ENCODE measurements at places on chromosomes 7 and 10.

DNA sequence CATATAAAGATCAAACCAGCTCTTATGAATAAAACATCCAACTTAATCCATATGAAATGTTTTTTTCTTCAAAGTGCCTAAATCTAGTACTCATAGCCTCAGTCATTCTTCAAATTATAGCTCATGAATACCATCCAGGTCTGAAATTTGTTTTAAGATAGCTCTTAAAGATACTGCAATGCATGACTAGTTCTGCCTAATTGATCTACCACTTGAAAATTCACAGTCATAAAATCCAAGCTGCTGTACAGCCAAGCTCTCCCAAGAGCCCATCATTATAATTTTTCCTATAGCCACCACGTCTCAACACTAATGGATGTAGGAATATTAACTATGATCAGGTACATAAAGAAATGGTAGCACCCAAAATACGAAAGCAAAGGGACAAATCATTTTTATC, 87.9 kb upstream of the RNF148 start:
- no peak for DNase-seq

- no peak for DNase-seq
Measured at GRCh38 chr10:2836921-2837662, 230.3 kb upstream of the PFKP start.

GRCh38 chr10:121683366-121683765, 85.1 kb upstream of the FGFR2 start:
- DNase-seq = no peak

DNA sequence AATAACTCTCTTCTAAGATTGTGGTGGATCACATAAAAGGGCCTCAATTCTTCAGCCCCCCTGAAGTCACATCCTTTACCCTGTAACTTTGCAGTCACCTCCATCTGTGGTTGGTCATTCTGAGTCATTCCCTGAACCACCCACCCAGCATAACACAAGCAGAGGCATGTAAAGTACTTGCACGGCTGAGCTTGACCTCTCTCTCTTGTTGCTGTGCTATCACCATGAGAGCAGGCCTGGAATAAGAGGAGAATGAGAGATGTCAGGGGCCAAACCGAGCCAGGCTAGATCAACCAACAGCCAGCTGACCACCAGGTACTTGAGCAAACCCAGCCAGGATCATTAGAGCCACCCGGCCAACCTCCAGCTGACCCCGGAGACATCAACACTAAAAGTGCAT, 13.5 kb upstream of the STK17A start:
- DNase-seq = no peak

DNA sequence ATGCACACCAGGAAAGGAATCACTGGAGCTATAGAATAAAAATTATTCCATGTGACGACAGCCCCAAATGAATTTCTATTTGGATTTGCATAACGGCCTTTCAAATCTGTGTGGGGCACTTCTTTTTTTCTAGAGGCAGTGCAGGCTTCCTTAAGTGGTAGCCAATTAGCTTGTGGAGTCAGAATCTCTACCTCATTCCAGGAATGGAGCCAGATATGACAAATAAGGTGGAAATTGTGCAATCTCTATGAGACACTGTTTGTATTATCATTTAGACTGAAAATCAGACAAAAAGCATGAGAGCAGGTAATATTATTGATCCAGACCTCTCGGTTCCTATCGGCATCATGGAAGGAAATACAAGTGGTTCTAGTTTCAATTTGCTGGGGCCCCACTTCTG, 78.7 kb downstream of the BEND7 start:
- no peak for DNase-seq

DNA sequence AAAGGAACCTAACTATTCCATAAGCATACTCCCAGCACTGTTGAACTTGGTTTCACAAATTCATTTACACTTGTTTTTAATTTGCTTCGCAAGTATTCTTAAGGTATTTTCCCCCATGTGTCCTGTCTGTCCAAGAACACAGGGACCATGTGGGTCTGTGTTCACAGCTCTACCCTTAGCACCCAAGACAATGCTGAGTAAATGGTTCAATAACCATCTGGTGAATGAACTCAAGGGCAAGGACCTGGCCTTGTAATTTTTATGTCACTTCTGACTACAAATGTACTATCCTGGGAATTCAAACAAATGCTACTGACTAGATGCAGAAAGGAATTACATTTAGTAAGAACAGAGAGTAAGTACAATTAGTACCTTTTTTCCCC, 43.0 kb upstream of the SLIT1 start:
- DNase-seq = no peak

GRCh38 chr7:77812290-77812685, 13.7 kb downstream of the PHTF2 start:
- DNase-seq = no peak

- DNase-seq = no peak
Measured at GRCh38 chr7:2004841-2005725, 227.7 kb downstream of the MAD1L1 start.

GRCh38 chr10:111211706-111212105, 134.9 kb downstream of the ADRA2A start:
- DNase-seq = no peak

- no peak for DNase-seq
Measured at GRCh38 chr10:15352836-15353235, 18.3 kb downstream of the FAM171A1 start.

DNA sequence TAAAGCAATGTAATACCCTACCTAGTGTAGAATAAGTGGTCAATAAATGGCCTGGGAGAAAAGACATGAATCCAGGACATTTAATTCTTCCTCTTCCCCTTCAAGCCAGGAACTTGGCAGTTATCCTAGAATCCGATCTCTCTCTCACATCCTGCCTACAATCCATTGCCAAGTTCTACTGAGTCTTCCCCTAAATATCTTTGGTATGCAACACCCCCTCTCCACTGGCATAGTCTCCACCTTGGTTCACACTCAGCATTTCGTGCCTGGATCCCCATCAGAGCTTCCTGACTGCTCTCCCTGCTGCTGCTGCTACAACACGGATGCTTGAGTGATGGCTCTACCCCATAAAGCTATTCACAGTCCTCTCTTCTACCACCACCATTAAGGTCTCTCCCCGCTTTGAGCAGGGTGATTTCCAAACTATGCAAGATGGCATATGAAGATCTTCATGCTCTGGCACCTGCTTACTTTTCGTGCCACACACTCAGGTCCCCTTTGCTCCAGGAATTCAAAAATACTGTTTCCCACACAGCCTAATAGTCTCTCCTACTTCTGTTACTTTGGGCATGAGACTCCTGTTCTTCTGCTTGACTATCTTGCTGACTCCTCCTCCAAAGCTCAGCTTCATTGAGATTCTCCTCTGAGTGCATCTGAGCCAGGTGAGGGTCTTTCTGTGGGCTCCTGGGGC, 4.8 kb downstream of the ANK3 start:
- no peak for DNase-seq

GRCh38 chr7:83941300-83941699, 253.3 kb downstream of the SEMA3A start:
- DNase-seq = no peak

- DNase-seq = peak; percentile 40
Measured at GRCh38 chr7:44145479-44145968, 4.4 kb upstream of the MYL7 start.

GRCh38 chr7:140982508-140982907, 32.2 kb downstream of the MRPS33 start:
- DNase-seq = no peak

- DNase-seq = no peak
Measured at GRCh38 chr7:98086281-98086718, 20.4 kb upstream of the LMTK2 start.

DNA sequence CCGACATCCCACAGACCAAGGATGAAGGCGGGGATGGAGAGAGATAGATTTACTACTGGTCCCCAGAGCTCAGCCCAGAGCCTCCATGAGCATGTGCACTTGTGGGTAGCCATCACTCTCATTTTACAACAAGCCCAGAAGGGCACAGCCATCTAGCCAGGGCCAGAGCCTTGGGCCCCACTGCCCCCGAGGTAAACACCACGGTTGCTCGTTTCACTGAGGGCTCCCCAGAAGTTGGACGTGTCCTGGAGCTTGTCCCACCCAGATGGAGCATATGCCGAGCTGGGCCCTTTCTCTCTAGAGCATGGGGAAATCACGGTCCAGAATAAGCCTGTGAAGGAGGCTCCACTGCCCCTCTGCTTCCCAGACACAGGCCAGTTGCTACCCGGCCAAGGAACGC, 9.0 kb upstream of the TMEM120A start:
- DNase-seq = no peak

GRCh38 chr10:62426600-62426999, 52.4 kb downstream of the ZNF365 start:
- no peak for DNase-seq

- no peak for DNase-seq
Measured at GRCh38 chr7:12706900-12707536, 19.6 kb downstream of the ARL4A start.
